Activated CD4-positive, alpha-beta T cell treated with anti-CD3 and anti-CD28 coated beads, Interleukin-2, amount 10 ng/mL, durations not matched to agents 24 days and 14 days (primary cell): ENCODE measurements at places on chromosomes 5 and 9. TPM values are rescaled to one million over a fixed set of nuclear protein-coding genes. Genes with fewer than 3 reads are reported as not detected.

DNA sequence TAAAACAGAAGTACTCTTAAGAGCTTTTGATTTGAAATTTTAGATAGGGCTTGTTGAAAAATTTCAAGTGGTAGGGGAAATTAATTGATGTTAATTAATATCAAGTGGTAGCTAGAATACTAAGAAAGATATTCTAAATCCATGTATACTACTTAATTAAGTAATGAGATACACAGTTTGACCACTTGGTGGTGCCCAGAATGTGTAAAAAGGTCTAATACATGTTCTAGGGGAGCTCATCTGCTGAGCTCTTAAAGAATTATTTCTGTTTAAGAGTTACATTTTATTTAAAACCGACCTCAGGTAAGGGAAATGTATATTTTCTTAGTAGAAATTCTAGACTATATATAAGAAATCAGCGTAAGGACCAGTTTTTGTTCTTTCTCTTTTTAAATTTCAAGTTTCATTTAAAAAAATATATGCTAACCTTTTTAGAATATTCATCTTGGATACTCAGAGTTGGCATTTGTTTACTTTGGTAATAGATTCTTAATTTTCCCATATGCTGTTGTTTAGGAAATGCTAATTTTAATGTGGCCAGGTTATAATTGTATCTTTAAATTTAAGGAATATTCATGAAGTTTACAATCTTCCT is 61.5 kb downstream of the LNPEP start:
- DNase-seq, result peak; percentile 67

SLC6A7 gene
- not detected in 2 replicates for total RNA-seq

DNA sequence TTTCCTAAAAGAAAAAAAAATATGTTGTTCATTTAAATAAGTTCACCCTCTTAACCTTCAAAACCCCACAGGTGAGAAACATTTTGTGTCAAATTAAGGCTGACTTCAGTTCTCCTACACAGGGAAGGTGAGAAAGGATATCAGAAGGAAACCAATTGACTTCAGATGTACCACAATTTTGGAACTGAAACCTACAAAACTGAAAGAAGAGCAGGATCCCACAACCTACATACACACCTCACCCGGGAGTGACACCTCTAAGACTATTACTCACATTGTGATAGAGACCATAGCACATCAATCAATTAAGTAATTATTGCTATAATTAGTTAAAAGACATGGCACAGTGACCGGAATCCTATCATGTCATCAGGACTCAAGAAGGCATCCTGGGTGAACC is 47.0 kb downstream of the RASEF start:
- DNase-seq, result no peak

OGN gene
- total RNA-seq, result not detected in 2 replicates

TLR4 gene
- total RNA-seq, result not detected in 2 replicates
